ENCODE measurements at places on chromosomes 3 and 15.

DNA sequence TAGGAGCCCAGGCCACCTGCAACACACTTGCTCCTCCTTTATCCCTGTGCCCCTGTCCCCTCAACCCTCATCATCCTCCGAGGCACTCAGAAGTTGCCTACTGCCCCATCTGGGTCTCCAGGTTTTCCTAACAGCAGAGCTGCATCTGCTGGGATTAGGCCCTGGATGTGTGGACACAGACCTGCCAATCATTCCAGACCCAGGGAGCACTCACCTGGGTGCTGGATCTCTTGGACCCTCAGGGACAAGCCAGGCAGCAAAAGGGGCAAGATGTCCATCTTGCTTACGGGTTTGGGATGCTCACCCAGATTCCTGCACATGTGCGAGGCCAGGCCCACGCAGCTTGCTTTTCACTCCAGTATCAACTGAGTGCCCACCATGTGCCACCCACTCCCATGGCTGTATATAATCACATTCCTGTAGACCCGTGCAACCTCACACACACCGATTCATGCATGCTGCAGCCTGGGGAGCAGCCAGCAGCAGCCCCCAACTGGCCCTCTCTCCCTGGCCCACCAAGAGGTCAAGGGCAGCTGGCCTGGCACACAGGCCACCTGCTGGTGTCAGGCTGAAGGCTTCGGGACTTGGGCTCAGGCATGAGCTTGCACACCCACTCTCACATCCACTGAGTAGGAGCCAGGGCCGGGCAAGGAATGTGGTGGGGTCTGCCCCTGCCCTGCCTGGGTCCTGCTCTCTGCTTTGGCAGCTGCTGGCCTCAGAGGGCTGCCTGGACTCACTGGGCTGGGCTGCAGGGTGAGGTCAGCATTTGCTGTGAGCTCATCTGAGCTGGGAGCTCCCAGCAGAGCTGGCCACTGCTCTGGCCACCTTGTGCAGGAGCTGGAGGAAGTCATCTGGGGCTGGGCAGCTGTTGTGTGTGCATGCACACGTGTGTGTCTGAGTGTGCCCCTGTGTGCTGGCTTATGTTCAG lies 14.9 kb downstream of the PRKCD start:
- DNase-seq: no peak

DNA sequence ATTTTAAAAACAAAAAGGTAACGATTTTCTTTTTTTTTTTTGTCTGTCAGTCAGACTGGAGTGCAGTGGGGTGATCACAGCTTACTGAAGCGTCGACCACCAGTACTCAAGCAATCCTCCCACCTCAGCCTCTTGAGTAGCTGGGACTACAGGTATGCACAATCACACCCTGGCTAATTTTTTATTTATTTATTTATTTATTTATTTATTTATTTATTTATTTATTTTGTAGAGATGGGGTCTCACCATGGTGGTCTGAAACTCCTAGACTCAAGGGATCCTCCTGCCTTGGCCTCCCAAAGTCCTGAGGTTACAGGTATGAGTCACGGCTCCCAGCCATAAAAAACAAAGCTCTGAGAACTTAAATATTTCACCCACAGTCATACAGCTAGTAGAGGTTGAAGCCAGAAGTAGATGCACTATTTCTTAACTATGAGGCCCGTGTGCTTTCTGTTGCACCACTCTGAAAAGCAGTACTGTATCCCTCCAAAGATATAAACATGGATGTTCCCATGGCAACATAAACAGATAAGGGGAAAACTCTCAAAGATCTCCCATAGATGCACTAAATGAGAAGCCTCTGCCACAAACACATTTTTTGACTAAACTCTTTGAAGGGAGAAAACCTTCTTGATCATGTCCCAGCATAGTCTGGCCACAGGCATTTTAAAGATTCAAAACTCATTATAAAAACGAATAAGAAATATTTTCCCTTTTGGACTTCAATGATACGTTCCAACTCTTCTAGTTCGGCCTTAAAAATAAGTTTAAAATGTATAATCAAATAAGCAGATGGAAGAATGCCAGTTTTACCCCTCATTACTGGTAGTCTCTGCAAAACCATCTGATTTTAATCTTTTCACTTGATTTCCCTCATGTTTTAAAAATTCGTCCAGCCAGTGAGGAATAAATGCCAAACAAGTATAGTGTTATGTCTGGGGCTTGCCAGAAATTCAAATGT lies 162.3 kb upstream of the ARHGEF26 start:
- no peak for DNase-seq

DNA sequence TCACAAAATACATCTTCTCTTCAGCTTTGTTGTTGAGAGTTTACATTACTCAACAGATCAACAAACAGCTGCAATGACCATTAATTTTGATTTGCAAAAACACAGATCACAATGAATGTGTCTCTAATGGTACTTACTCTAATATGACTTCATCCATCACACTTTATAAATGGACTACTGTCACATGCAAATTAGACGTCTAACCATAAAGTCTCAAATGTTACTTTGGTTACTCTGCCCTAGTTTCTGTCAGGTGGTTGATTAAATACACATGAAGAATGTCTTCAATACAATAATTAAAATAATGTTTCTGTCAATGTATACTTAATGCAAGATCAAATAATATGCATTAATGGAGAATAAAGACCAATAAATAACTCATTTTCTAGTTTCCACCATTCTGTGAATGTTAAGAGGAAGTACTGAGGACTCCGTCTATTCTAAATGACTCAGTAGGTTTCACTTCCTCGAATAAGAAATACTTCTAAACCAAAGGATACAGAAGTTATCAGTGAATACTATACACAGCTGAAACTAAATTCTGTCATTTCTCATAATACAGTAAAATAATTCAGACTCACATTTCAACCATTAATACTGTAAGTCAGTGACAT lies 145.8 kb downstream of the CBLB start:
- DNase-seq: no peak

DNA sequence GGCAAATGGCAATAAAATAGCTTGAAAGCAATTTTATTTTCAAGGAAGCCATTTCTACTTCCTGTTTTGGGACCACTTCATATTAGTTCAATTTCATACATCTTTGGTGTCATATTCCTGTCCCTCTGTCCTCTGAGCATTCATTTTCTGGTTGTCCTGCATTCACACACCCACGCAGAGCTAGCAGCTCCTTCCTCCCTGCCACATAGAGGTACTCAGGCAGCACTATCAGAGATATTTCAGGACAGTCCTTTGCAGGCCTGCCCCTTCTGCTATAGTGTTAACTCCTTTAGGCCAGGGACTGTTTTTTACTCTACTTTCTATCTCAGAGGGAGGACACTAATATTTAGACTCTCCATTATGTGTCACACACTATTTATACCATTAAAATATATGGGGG lies 132.0 kb downstream of the ECT2 start:
- DNase-seq: no peak

GRCh38 chr3:97820780-97821179 lies 1.0 kb upstream of the CRYBG3 start:
- no peak for DNase-seq

GRCh38 chr15:92625251-92625980 lies 30.2 kb downstream of the FAM174B start:
- no peak for DNase-seq

GRCh38 chr15:79858469-79858868 lies 38.3 kb downstream of the MTHFS start:
- peak; percentile 22 for DNase-seq

- DNase-seq: no peak
These were observed 27.6 kb downstream of the DNASE1L3 start for GRCh38 chr3:58183221-58183620.

GRCh38 chr3:5278666-5279065 lies 91.2 kb downstream of the EDEM1 start:
- DNase-seq: no peak

- DNase-seq: no peak
These were observed 4.6 kb upstream of the KCTD6 start for GRCh38 chr3:58487140-58487886.

GRCh38 chr15:41939986-41940385 lies 32.4 kb downstream of the EHD4 start:
- no peak for DNase-seq

- DNase-seq: no peak
These were observed 764.4 kb upstream of the LMCD1 start for GRCh38 chr3:7737263-7737662.

DNA sequence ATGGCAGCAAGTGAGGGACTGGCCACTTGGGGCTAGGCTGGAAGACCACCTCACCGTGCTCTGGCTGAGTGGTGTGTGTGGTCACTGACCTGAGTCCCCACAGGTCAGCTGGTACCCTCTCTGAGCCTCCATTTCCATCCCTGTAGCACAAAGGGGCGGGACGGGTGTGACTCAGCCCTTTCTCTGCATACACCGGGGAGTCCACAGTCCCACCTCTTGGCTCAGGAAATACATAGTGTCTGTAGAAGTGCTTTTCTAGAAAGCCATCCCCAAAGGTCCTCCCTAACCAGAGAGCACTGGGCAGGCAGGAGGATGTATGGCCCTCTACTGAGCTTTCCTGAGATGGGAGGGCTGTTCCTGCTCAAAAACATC lies 27.2 kb downstream of the WNT7A start:
- DNase-seq: no peak

DNA sequence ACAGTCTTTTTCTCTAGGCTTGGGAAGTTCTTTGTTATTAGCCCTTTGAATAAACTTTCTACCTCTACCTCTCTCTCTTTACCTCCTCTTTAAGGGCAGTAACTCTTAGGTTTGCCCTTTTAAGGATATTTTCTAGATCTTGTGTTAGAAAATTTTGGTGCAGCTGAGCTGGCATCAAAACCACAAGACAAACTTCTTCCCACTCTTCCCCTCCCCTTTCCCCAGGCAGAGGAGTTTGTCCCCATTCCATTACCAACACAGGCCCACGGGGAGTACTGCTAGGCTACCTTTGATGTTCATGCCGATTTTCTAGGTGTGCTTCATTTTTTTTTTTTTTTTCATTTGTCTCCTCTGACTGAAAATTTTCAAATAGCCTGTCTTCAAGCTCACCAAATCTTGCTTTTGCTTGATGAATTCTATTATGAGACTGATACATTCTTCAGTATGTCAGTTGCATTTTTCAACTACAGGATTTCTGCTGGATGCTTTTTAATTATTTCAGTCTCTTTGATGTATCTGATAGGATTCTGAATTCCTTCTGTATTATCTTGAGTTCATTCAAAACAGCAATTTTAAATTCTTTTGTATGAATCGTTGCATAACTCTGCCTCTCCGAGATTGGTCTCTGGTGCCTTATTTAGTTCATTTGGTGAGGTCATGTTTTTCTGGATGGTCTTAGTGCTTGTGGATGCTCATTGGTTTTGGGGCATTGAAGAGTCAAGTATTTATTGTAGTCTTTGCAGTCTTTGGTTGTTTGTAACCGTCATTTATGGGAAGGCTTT lies 112.0 kb downstream of the UBE2E2 start:
- DNase-seq: no peak

DNA sequence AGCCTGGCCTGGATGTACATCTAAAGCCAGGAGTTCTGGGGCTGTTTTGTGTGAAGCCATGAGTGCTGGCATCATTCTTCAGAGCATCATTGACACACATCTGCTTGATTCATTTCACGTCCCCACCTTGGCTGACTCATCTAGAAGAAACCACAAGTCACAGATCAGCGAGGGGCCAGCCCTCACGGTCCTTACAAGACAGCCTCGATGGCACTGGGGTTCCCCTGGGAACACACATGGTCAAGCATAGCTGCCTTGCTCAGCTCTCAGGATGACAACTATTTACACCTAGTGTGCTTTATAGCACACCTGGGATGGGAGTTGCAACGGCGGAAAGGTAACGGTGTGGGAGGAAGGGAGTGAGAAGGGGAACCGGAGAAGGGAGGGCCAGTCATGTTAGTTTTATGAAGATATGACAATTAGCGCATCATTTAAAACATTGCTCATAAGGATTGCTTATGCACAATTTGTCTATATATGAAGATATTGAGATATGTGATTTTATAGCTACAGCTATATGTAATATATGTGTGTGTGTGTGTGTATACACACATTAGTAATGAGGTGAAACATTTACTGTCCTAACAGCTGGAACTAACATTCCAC lies 227.1 kb downstream of the RPLP1 start:
- DNase-seq: no peak

All from NCI-H1694 treated with DMSO at 0.1 percent for 48 hours (cell line).